ENCODE measurements at places on chromosomes 1 and 21.

- no peak for DNase-seq
Measured at GRCh38 chr1:5428351-5428750, 563.9 kb downstream of the NPHP4 start.

- DNase-seq = no peak
Measured at GRCh38 chr21:42684109-42684916, 30.9 kb downstream of the PDE9A start.

DNA sequence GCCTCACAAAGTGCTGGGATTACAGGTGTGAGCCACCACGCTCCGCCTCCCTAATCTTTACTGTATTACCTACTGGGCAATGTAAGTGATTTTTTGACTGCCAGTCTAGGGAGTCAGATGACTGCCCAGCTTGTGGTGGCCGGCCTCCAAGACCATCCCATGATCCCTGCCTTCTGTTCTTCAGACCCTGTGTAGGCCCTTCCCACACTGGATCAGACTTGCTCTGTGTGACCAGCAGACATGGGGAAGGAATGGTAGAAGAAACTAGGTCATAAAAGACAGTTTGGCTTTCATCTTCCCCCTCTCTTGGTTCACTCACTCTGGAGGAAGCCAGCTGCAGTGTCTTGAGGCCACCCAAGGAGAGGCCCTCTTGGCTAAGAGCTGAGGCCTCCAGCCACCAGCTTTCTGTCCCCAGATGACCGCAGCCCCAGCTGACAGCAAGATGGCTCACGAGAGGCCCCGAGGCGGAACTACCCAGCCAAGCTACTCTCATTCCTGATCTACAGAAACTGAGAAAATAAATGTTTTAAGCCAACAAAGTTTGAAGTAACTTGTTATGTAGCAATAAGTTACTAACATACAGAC lies 14.5 kb upstream of the CBR3 start:
- no peak for DNase-seq

DNA sequence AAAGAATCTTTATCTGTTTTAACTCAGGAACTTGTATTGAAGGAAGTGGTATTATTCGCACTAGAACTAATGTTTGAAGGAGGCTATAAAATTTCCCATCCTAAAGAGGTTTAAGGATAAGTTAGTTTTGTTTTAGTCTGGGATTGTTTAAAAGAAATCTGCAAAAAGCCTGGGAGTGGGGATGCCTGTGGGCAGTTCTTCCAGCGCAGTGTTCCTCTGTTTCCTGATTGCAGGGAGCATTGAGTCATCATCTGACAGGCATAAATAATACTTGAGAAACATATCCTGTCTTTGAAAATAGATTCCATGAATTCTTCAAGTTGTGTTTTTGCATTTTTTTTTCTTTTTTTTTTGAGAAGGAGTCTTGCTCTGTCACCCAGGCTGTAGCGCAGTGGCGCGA lies 350.8 kb upstream of the PTBP2 start:
- no peak for DNase-seq

DNA sequence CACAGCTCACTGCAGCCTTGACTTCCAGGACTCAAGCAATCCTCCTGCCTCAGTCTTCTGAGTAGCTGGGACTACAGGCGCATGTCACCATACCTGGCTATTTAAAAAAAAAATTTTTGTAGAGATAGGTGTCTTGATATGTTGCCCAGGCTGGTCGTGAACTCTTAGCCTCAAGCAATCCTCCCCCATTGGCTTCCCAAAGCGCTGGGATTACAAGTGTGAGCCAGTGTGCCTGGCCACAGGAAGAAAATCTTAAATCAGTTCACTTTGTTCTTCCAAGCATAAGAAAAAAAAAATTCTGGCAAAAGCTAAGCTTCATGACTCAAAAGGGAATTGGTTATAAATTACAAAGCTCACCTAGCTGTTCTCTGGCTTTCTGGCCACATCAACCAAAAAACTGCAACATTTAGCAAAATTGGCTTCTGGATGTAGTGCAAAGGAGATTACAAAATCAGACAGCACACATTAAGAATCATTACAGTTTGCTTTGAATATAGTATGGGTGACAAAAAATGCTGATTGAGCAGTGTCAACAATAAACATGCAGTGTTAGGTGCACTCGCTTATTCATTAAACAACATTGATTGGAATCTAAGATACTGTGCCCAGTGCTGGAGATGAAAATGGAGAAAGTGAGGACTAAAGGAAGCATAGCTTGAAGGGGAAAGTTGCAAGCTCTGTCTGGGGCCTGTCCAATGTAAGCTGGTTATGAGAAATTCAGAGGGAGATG lies 76.7 kb downstream of the KCTD3 start:
- DNase-seq = no peak

DNA sequence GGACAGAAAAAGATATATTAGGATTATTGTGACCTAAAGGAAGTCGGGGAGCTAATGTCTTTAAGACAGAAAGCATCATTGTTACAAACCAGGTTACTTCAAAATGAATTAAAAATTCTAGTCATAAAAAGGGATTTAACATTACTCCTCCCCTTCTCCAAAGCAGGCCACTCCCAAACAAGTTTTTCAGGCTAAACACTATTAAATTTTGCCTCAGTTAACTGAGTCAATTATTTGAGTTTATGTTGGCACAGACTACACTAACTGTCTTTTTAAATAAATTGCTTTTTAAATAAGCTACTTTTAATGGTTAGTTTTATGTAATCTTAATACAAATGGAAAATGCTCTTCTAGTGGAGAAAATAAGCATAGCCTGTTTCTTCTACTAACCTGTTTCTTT lies 395.0 kb upstream of the DUSP10 start:
- no peak for DNase-seq

- DNase-seq = no peak
Measured at GRCh38 chr1:241714321-241715218, 62.5 kb downstream of the WDR64 start.

DNA sequence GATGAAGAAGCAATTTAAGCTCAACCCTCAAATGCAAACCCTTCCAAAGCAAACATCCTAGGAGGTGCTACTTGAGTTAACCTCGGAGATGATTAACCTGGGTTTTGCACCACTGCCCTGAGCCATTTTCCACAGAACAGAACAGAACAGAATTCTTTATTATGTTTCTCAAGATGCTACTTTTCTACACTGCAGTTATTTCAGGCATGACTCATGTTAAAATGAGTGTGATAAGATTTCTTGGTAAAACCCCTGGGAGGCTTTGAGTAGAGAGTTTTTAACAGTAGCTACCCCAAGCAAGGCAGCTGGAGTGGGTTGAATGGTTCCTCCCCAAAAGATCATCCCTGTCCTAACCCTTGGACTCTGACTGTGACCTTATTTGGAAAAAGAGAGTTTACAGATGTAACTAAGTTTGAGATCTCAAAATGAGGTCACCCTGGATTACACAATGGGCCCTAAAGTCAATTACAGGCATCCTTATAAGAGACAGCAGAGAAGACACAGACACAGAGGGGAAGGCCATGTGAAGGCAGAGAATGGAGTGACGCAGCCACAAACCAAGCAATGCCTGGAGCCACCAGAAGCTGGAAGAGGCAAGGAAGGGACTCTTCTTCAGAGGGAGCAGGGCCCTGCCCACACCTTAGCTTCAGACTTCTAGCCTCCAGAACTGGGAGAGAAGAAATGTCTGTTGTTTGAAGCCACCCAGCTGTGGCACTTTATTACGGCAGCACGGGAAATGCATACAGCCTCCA lies 153.4 kb downstream of the ETS2 start:
- no peak for DNase-seq

DNA sequence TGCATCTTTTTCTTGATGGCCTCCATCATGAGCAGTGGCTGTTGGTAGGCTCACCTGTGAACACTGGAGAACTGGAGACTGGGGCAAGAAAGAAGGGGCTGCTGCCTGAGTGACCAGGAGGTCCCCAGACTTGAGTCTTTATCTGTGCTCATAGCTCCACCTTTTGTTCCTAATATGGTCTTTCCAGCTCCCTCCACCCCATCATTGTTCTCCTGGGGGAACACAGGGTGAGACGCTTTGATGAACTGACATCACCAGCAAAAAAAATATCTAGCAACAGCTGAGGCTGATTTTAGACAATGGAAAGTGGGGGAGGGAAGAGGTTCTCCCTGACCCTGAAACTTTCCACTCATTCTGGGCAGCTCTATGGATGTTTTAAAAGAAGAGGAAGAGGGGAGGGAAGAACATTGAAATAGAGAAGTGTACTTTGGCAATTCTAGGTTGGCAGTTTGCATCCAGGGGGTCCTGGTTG lies at the start of gene TPM3:
TPM3 (minus strand) TSS at position 111 of the 472 bp plus-strand sequence; CDS start at position 29, 82 bp downstream.
- no peak for DNase-seq

- no peak for DNase-seq
Measured at GRCh38 chr1:98735756-98736155, 74.2 kb downstream of the SNX7 start.

DNA sequence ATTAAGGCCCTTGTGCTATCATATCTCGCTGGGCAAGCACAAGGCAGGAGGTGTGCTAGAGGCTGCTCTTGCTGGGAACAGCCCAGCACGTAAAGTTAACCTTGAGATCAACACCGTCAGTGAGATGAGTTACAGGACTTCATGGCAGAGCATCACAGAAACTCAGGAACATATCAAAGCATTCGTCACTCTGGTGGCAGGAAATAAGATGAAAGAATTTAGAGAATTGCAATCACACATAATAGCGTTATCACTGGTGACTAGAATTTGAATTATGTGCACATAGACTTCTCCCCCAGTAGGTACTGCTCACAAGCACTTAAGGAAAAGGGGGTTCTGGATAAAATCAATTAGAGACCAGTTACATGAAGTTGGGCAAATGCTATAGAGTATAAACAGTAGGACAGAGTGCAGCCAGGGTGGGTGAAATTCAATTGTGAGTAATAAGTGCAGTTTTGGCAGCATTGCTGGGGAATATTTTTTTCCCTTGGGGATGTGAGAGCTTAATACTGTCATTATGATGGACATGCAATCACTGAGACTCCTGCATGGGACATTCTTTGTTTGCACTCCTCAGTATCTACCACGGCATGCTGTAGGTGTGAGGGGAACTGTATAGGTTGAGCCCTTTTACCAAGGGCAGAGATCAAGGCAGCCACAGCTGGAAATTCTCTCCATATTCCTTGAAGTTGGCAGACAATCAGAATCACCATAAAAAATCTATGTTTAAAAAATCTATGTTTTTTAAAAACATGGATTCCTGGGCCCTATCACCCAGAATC lies 44.2 kb upstream of the ARHGAP29 start:
- no peak for DNase-seq

GRCh38 chr1:99749504-99750347 lies 16.7 kb downstream of the FRRS1 start:
- DNase-seq = no peak

- no peak for DNase-seq
Measured at GRCh38 chr1:5585256-5585655, 407.0 kb downstream of the NPHP4 start.

- DNase-seq = no peak
Measured at GRCh38 chr21:45557616-45558043, 15.4 kb upstream of the SLC19A1 start.

- DNase-seq = no peak
Measured at GRCh38 chr1:116310180-116310579, 62.9 kb upstream of the ATP1A1 start.

DNA sequence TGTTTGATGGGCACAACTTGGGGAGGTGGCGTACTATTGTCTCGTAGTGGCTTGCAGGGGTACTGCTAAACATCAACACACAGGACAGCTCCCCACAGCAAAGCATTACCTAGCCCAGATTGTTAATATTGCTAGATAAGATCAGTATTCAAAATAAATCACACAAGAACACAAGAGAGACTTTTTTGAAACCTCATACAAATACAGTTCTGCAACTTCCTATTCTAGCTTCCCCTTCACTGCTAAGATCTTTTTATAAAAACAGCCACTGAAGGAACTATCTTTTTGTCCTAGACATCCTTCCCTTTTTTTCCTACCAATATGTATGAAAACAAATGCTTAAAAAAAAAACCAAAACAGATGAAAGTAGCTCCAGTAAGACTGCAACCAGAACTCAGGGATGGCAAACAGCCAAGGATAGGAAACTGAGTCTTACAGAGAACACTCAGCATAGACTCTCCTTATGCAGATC lies 137.8 kb upstream of the KRTAP19-8 start:
- DNase-seq = no peak

GRCh38 chr1:121408354-121408753 lies 223.6 kb downstream of the SRGAP2C start:
- no peak for DNase-seq

- DNase-seq = no peak
Measured at GRCh38 chr1:224691148-224691925, 75.2 kb downstream of the CNIH3 start.

DNA sequence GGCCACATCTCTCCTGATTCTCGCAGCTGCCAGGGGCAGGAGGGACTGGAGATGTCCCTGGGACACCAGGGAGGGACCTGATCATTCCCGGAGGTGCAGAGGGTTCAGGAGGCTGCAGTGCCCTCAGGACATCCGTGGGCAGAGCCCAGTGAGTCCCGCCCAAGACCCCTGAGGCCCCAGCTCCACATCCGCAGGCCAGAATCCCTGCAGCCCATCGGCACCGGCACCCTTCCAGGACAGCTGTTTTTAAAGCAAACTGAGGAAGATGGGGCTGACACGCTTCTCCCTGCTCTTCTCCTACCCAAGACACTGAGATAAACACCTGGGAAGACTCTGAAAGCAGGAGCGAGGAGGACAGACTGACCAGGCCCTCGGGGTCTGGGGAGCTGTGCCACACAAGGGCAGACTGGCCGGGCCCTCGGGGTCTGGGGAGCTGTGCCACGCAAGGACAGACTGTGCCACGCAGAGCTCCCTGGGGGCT lies 25.5 kb downstream of the SLC19A1 start:
- no peak for DNase-seq

DNA sequence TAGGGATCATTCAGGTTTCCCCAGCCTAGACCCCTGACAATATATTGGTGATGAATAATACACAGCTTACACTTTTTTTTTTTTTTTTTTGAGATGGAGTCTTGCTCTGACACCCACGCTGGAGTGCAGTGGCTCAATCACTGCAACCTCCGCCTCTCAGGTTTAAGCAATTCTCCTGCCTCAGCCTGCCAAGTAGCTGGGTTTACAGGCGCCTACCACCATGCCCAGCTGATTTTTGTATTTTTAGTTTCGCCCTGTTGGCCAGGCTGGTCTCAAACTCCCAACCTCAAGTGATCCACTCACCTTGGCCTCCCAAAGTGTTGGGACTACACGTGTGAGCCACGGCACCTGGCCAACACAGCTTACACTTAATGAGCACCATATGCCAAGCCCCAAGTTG lies 7.2 kb downstream of the VASH2 start:
- no peak for DNase-seq
